ENCODE measurements at places on chromosomes 7 and 10. TPM values are rescaled to one million over a fixed set of nuclear protein-coding genes. Genes with fewer than 3 reads are reported as not detected.

- peak; percentile 2 for DNase-seq
Observed at GRCh38 chr10:27285093-27285492, 44.5 kb upstream of the ACBD5 start.

DNA sequence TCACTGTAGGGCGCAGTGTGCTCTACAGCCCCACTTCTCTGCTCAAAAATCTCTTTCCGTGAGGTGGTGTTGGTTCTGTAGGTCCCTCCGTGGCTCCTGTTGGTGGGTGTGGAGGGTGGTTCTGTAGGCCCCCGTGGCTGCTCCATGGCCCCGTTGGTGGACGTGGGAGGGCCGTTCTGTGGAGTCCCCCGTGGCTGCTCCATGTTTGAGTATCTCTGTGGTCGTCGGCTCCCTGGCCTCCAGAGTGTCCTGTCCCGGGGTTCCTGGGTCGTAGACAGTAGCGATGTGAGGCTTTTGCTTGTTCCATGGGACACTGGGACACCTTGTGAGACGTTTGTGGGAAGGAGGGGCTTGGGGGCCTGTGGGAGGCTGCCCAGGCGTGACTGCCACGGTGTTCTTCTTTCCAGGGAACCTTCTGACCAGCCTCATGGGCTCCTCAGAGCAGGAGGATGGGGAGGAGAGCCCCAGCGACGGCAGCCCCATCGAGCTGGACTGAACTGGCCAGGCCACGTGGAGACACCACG lies 18.6 kb downstream of the GET4 start:
- no peak for DNase-seq

- no peak for DNase-seq
Observed at GRCh38 chr7:151891753-151892152, 14.8 kb upstream of the PRKAG2 start.

DNA sequence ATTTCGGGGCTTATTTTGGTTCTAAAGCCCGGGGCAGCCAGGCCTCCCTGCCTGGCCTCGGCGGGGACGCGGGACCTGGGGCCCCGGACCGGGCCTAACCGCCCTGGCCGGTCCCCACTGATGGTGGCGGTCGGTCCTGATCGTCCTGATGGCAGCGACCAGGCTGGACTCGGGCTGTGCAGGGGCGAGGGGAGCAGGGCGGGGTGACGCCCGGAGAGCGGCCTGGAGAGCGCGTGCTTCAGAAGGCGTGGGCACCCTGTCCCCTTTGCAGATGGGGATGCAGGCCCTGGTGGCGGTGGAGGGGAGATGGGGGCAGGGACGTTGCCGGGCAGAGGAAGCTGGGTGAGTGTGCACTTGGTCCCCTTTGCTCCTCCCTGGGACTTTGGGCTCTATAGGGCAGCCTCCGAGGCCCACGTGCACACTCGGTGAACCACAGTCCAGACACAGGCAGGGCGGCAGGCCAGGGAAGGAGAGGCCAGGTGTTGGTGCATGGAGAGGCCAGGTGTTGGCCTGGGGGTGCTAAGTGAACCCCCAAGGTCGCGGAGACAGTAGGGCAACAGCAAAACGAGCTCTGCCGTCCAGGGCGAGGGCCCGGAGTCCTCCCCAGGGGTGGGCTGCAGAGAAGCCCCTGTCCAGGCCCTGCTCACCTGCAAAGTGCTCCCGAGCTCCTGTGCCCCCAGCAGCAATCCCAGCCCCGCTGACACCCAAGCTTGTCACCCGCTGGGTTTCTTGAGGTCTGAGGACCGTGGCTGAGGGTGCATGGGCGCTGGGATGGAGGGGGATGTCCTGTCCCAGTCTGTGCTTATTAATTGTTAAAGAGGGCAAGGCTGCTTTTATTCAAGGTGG lies 42.4 kb upstream of the FAM20C start:
- no peak for DNase-seq

DNA sequence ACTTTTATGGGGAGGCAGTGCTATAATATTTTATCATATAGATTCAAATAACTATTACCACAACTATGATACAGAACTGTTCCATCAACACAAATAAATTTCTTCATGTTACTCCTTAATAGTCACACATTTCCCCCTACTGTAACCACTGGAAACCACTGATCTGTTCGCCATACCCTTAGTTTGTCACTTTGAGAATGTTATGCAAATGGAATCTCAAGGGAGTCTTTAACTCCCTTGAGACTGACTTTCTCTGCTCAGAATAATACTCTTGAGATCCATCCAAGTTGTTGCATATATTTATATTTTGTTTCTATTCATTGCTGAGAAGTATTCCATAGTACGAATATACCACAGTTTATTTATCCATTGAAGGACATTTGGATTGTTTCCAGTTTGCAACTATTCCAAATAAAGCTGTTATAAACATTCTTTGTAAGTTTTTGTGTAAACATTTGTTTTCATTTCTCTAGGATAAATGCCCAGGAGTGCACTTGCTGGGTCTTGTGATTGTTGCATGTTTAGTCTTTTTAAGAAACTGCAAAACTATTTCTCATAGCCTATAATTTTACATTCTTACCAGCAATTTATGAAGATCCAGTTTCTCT lies 19.7 kb upstream of the PON2 start:
- DNase-seq: no peak

GRCh38 chr7:32477649-32477980 lies 12.6 kb downstream of the LSM5 start:
- no peak for DNase-seq

DNA sequence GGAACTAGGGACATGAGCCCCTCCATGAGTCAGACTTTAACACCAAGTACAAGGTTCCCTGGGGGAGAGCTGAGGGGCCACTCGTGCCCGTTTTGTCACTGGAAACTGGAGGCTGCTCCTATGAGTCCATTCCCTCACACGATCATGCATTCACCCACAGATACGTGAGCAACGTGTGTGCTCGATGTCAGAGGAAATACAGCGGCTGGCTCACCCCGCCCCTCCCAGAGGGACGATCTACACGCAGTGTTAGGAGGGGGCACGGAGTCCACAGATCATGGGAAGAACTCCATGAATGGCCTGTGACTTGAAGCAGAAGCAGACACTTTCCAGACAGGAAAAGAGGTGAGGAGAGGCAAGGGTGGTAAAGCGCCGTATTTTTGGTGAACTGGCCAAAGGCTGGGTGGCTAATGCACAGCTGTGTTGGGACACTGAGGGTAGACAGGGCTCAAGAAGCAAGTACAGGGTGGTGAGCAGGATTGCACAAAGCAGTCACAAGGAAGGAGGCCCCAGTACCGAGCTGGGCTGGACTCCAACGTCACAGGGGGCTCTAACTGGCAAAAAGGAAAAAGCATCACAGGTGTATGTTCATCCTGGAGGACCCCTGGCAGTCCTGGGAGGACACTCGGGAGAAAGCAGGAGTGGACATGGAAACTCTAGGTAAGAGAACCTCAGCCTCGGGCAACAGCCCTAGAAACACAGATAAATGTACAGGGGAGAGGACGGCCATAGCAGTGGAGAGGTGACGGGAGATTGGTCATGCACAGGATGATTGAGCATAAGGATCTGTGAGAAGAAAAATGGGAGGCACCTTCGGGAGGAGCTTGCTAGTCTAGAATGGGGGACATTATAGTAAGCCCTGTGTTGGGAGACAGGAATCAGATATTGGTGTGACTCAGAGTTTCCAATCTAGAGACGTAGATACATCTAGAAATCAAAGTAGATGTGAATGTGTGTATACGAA lies 41.2 kb downstream of the TNS3 start:
- DNase-seq: no peak

DNA sequence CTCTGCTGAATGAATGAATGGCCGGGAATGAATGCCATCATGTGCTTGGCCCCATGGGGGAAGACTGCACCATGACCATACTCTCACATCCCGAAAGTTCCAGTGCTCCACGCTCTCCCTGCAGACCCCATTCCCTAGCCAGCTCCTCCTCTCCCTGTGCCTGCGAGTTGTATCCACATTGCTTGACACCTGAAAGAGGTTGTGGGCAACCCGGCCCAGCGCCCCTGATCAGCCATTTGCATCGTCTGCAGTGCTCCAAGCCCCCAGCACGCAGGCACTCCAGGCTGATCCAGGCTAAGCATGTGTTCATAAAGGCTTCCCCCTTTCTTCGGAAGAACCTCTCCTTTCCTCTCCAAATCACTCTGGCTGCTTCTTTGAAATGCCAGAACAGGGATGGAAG lies 354.4 kb upstream of the MKI67 start:
- DNase-seq: no peak

- DNase-seq: no peak
Observed at GRCh38 chr10:67036808-67037207, 111.0 kb downstream of the LRRTM3 start.

DNA sequence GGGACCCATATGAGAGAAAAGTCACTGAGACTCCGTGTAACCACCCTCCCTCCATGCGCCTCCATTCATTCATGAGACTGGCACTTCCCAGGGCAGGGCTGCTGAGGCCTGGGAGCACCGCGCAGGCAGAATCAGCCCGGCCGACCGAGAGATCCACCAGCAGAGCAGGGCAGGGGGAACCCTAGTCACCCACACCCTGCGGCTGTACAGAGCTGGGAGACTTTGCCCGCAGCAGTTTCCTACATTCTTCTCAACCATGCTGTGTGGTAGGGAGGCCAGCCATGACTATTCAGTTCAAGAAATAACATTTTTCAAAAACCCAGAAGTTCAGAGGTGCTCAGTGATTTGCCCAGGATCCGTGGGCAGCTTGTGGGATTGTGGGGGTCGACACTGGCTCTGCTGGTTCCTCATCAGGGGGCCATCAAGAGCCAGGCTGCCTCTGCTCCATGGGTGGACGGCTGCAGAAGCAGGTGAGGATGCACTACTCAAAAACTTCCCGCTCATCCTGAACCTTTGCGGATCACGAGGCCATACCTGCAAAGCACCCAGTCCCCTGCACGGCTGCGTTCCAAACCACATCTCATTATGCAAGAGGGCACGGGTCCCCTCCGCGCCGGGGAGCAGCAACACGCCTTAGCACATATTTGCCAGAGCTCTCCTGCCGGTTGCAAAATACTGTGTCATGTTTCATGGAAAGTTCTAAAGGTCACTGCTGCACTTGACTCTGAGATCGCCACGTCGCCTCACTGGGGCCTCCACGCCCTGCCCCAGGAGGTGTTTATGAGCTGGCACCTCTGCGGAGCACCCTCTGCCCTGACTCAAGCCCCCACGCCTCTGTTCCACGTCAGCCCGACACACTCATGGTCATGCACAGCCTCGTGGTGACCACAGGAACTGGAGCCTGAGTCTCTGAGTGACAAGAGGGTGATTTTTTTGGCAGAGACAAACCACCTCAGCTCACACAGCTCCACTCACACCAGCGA lies 132.0 kb downstream of the PRKAG2 start:
- DNase-seq: peak; percentile 89

DNA sequence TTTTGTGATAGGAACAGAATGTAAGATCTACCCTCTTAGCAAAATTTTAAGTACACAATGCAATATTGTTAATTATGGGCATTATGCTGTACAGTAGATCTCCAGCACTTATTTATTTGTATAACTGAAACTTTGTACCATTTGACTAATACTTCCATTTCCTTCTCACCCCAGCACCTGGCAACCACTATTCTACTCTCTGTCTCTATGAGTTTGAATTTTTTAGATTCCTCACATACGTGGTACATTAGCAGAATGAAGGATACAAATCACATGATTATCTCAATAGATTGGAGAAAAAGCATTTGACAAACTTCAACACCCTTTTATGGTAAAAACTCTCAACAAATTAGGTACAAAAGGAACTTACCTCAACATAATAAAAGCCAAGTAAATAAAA lies 90.3 kb upstream of the DLX6 start:
- DNase-seq: no peak

- DNase-seq: no peak
Observed at GRCh38 chr10:48493083-48493871, 111.6 kb downstream of the ARHGAP22 start.

- peak; percentile 51 for DNase-seq
Observed at GRCh38 chr7:3431306-3431705, 130.3 kb downstream of the SDK1 start.

DNA sequence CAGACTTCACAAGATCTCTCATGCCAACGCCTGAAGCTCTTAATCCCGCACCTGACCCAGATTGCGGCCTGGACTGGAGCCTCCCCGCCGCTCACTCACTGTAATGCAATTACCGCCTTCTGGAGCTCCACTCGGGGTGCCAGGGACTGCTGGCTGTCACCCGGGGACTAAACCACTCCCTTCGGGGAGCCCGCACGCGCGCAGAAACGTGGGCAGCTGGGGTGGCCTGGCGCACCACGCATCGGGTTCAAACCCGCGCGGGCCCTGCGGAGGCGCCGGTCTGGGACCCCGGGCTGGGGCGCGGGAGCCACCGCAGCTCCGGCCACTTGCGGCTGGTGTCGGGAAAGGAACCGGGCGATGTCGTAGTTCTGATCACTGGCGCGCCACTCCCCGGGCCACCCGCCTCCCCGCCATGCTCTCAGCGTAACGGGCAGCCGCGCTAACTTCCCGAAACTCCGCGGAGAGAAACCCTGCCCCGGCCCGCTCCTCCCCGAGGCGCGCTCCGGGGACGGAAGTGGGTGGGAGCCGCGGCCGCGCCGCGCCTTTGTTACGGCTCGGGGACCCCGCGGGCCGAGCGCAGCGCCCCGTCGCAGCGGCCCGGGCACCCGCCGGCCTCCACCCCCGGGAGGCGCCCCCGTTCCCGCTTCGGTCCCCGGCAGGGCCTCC lies 100.3 kb upstream of the SVIL start:
- DNase-seq: no peak

- DNase-seq: no peak
Observed at GRCh38 chr10:10699427-10699826, 318.2 kb upstream of the CELF2 start.

Gene PLCE1
- total RNA-seq: 4.5 TPM

Gene PSMG3
- total RNA-seq: 37.3 TPM

Gene ZPBP
- not detected for total RNA-seq

Gene PDE6C
- total RNA-seq: not detected

Gene ARHGEF5
- under 0.01 TPM for total RNA-seq

Gene WDR91
- total RNA-seq: 5.2 TPM

Gene NOD1
- total RNA-seq: 1.4 TPM
